ENCODE measurements at places on chromosomes 4 and X. TPM values are rescaled to one million over a fixed set of nuclear protein-coding genes. Genes with fewer than 3 reads are reported as not detected.

DNA sequence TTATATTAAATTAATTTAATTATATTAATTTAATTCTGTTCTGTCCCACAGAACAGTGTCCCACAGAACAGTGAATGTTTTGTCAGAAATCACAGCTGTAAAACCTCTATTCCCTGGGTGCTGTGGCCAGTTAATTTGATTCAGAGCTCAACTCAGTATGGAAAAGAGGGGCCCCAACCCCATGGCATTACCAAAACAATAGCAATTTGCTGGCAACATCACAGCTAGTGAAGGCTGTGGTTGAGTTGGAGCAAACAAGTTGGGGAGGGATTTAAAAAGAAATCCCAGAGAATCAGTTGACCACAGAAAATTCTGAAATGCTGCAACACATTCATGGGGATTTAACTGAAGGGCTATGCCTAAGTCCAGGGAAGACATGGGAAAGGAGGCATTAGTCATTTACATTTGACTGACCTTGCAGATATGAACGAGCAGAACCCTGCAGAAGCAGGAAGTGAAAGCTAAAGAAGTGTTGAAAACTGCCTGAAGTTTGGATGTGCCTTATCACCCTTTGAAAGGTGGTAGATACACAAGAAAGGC, 30.1 kb downstream of the PDHA2 start:
- DNase-seq: no peak

GRCh38 chr4:41538017-41538733, at the start of gene LIMCH1:
Gene LIMCH1, plus strand, starts transcription at chr4:41538157. Its CDS starts 67,839 bp downstream, at chr4:41605996.
- DNase-seq: peak; percentile 38

DNA sequence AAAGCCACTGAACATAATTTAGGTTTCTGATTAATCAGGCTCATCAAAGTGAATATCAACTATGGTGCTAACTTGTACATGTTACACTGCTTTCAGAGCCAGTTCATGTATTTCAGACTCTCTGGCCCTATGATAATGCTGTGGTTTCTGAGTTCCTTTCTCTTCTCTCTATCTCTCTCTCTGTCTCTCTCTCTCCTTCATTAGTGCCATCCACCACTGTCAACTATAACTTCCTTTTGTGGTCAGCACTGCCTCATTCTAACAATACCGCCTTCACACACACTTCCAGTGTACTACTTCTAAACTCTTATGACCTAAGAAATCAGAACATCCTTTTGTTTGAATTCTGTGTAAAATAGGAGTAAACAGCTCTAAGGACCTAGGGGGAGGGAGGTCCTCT, 907.1 kb downstream of the RPA4 start:
- peak; percentile 17 for DNase-seq

- DNase-seq: peak; percentile 44
Measured at GRCh38 chr4:11165052-11165451, 263.6 kb downstream of the HS3ST1 start.

GRCh38 chrX:37752936-37753335, 26.9 kb upstream of the CYBB start:
- DNase-seq: no peak

The AMBN gene
- total RNA-seq: not detected

The PPBP gene
- total RNA-seq: not detected

Measured in astrocyte (in vitro differentiated cells and primary cell).